ENCODE measurements at places on chromosomes 1 and 21.

DNA sequence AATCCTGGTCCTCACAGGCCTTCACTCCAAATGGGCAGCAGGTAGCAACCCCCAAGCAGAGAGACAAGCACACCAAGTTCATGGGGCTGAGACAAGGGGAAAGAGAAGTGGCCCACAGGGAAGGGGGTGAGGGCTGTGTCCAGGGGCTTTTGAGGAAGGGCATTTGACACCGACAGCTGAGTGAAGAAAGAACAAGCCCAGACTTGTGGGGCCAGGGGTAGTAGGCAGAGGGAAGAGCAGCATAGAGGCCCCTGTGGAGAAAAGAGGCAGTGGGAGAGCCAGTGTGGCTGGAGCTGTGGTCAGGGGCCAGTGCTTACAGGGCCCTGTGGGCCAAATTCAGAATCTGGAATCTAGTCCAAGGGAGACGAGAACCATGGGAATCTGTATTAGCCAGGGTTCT, 85.4 kb downstream of the IGSF21 start:
- DNase-seq: no peak

DNA sequence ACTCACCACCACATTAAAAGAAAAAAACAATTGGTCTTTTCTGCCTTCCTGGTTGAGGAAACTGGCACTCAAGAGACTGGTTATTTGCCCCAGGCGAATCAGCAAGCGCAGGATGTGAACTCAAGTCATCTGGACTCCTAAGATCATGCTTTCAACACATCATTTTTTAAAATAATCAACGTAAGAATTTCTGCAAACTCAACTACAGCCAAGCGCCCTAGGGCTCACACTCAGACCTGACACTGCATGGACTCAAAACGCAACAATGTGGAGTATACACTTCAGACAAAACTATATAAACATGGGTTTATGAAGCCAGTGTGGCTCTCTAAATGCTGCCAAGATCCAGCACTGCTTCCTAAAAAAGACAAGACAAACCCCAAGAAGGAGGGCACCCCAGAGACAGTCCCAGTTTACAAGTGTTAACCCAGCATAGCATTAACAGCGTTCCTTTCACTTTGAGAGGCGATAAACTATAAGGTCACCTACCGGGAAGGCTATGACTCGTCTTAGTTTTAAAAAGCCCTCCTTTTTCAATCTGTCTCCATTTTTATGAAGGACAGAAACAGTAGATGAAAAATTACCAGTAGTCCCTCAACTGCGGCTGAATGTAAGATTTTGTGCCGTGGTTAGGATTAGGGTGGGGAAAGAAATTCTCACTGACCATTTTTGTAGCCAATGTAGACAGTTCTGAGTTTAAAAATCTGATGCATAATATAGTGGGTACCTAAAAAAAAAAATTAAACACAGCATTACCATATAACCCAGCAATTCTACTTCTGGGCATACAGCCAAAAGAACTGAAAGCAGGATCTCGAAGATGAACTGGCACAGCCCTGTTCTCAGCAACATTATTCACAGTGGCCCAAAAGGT, 54.8 kb downstream of the SIPA1L2 start:
- no peak for DNase-seq

- DNase-seq: no peak
These were observed 118.6 kb downstream of the AKT3 start for GRCh38 chr1:243731301-243731891.

GRCh38 chr1:230899841-230900251, 31.5 kb upstream of the C1orf198 start:
- DNase-seq: peak; percentile 70

GRCh38 chr1:162690672-162691434, 58.6 kb downstream of the DDR2 start:
- DNase-seq: peak; percentile 94

DNA sequence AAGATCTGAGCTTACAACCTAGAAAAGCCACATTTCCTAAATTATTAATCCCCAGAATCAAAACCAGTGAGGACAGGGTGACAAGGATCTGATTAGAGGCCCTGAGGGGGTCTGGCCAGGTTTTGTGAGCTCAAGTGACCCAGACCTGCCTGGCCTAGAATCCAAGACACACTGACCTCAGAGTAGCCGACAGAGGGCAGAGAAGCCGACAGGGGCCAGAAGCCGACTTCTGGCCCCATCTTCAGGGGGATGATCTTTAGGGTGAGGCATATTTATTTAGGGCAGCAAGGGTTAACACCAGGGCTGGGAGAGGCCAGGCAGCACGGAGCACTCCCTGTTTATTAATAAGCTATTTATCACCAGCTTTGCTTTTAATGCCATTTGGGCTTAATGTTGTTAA, 45.3 kb downstream of the CASZ1 start:
- no peak for DNase-seq

GRCh38 chr1:24725209-24725651, 20.0 kb upstream of the CLIC4 start:
- no peak for DNase-seq

Measured in fibroblast of skin of abdomen (primary cell).